ENCODE measurements at places on chromosomes 5 and 9.

DNA sequence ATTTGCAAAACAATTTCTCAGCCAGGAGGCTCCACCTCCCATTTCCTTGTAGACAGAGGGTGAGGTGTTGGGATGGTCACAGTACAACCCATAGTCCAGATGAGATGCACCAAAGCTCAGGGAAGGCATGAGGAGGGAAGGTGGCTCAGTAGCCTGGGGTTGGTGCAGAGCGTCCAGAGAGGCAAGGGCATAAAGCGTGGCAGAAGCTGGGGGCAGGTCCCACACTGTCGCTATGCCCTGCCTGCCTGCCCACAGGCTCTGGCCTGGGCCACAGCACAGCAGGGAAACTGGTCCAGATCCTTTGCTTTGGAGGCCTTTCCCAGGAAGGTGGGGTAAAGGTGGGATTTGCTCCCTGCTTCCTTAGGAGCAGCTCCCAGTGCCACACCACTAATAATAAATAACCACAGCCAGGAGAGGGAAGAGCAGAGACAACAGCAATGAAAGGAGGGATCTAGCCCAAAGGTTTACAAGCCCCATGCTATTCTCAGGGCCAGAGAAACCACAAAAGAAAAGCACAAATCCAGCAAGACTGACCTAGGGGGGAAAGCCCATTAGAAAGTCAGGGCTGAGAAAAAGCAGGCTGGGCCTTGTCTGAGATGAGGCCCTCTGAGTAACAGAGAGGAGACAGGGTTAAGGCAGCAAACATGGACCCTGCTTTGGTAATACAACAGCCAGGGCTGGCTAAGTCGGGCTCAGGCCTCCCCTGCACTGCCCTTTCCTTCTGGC is 27.2 kb downstream of the PCDHGC5 start:
- DNase-seq = no peak

DNA sequence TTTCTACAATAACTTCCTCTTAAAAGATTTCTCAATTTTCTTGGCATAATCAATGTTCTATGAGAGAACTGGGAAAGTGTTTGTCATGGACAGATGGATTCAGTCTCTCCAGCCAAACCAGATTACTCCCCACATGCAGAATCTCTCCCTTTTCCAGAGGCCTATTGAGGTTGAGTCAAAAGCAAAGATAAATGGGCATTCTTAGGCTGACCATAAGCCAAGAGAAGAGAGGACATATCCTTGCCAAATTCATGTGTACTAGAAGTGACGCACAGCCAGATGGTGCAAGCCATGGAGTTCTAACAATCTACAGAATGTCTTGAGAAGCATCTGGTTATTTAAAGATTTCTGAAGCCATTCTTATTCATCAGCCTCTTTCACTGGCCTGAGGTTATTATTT is 2115.0 kb downstream of the MAT2B start:
- no peak for DNase-seq

DNA sequence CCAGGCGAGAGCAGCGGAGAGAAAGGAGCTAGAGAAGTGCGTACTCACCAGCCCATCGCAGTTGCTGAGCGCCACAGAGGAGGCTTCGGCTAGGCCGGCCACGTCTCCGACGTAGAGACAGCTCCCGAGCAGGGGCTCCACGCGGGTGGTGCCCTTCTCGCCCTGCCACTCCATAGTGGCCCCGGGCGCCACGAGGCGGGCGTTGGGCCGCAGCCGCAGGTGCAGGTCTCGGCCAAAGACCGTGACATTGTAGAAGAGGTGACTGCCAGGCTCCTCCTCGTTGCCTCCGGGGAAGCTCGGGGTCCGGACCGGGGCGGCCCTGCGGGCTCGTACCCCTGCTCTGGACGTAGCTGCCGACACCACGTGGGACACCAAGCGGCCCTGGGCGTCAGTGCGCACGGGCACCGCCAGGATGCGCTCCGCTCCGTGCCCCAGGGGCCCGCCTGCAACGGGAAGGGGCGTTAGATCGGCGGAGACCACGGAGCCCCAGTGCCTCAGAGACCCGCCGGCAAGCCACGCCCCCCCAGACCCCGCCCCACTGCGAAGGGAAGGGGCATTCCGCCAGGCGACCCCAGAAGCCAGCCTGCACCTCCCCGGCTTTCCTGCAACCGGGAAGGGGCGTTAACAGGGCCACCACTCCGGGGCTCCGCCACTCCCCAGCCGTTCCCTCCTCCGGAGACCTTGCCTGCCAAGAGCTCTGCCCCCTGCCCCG is 1.4 kb downstream of the ADAMTS2 start:
- no peak for DNase-seq

- DNase-seq = no peak
Measured at GRCh38 chr9:129865668-129866320, 30.5 kb downstream of the USP20 start.

DNA sequence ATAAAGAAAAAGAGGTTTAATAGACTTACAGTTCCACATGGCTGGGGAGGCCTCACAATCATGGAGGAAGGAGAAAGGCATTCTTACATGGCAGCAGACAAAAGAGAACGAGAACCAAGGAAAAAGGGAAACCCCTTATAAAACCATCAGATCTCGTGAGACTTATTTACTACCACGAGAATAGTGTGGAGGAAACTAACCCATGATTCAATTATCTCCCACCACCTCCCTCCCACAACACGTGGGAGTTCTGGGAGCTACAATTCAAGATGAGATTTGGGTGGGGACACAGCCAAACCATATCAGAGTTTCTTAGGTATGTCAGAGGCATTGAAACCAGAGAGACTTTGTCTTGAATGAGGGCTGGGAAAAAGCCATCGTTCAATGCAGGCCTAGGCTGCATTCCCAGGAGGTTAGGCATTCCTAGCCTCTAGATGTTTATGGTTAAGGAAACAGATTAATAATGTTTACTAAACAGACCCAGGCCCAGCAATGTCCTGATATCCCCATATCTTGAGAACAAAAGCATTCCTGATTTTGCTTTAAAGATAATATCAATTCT is 7.5 kb upstream of the PAIP1 start:
- no peak for DNase-seq

DNA sequence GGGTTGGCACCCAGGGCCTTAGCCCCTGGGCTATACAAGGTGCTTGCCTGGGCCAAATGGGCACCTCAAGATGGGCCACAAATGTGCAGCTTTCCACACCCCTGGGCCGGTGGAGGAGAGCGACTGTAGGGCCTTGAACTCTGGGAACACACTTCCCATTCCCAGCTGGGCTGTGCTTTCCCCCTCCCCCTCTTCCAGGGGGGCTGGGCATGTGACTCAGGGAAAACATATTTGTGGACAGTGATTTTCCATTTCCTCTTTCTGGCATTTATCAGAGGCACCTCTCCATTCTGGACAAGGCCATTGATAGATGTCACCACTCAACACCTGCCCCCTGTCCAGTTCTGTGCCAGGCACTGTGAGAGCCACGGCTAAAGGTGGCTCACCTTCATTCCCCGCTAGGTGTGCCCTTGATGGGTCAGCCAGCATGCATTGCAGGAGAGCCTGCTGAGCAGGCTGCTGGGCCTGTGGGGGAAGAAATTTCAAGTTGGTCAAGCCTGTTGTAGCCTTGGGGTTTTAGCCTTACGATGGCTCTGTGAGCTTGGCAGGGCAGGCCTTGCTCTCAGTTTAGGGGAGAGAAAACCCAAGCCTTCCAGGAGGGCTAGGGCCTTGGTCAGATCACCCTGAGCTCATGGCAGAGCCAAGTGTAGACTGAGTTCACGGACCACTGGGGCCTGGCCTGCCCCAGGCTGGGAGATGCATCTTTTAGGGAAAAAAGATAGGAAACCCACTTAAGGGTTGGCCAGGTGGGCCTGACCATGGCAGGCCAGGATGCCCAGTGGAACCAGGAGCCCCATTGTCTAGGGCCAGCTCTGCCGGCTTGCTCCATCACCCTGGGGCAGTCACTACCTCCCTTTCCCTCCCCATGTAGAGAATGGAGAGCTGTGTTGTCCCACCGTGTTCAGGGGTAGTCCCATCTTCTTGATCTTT is 113.9 kb downstream of the DAB2IP start:
- no peak for DNase-seq

DNA sequence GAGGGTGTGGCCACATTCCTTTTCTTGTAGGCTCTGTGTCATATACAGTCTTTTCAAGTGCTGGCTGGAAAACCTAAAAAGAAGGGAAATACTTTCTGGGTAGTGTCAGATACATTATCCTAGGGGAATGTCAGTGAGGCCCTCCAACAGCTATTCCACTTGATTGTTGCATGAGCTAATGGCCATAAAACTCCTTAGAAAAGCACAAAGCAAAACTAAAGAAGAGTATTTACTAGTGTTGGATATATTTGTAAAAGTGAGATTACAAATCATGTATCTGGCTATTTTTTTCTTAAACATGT is 829 bp downstream of the ANXA1 start:
- DNase-seq = no peak

All from activated T-helper 1 cell treated with anti-CD3 and anti-CD28 coated beads, Interleukin-2, amount 50 U/mL, for 16 hours (primary cell).